ENCODE measurements at places on chromosomes 12 and 14.

GRCh38 chr12:42677461-42677860, 87.9 kb upstream of the PRICKLE1 start:
- no peak for DNase-seq

GRCh38 chr14:28772613-28773012, 6.0 kb downstream of the FOXG1 start:
- no peak for DNase-seq

GRCh38 chr14:75170772-75171171, 5.6 kb downstream of the TMED10 start:
- no peak for DNase-seq

DNA sequence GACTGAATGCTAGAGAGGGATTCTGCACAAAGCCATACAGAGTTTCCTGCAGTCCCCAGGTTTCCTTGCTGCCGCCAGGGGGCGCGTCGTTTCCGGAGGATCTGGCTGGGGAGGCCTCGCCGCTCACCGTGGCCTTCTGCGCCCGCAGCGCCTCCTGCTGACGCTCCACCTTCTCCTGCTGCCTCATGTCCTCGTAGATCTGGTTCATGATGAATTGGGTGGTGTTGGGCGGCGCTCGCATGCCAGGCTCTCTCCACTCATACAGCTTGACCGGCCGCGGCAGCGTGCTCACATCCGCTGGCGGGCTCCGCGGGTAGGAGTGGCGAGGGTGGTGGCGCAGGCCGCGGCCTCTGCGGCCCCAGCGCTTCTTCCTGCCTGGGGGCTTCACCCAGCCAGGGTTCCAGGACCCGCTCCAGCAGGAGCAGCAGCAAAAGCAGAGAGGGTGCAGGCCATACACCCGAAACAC, 987 bp downstream of the CCER1 start:
- DNase-seq: no peak

- DNase-seq: no peak
Observed at GRCh38 chr12:71465796-71466195, 26.2 kb downstream of the LGR5 start.

GRCh38 chr12:54586620-54587019, 1.8 kb downstream of the PPP1R1A start:
- DNase-seq: no peak

- DNase-seq: no peak
Observed at GRCh38 chr12:76633415-76633814, 73.8 kb upstream of the OSBPL8 start.
